HT1080 (cell line): ENCODE measurements at places on chromosomes 13 and 19. TPM values are rescaled to one million over a fixed set of nuclear protein-coding genes. Genes with fewer than 3 reads are reported as not detected.

- peak; percentile 86 for DNase-seq
Measured at GRCh38 chr13:32878163-32878562, 138.1 kb upstream of the KL start.

DNA sequence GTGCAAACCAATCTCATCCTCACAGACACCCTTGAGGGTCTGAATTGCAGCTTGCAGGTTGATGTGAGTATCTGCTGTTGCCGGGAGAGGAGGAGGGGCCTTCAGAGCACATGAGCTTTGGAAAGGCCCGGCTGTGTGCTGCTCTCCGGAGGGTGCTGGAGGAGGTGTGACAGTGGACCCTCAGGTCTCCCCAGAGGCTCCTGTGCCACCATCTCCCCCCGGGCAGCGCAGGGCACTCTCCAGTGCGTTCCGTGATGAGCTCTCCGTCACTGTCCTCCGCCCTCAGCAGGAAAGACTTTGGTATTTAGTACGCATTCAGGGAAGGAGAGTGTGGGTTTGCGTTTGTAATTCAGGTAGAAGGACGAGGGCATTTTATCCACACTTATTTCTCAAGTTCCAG lies 20.0 kb downstream of the LAMP1 start:
- DNase-seq: no peak

The MBD3L3 gene
- total RNA-seq: not detected in 2 replicates

DNA sequence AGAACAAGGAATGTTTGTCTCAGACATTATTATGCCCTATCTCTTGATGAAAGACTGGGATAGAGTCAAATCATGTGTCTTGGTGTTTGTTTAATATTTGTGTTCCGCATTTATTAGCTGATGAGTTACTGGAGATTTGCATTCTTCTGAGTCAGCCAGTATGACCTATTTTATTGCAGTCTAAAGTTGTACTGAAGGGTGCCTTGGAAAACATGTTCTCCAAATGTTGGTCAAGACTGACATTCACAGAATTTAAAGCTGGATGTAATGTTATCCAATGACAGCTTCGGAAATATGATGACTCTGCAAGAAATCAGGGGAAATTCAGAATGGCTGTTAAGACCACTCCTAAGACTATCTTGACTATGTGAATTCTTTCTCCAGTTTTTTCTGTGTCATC lies 134.0 kb downstream of the KCNRG start:
- DNase-seq: no peak

DNA sequence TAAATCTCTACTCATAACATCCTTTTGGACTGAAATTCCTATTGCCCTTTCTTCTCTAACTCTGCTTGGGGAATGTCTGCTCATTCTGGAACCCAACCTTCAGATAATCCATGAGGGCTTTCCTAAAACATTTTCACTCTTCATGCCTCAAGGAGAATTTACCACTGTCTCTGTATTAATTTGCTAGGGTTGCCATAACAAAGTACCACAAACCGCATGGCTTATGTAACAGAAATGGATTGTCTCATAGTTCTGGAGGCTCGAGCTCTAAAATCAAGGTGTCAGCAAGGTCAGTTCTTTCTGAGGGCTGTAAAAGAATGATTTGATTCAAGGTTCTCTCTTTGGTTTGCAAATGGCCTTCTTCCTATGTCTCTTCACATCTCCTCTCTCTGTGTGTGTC lies 209.7 kb downstream of the LACC1 start:
- DNase-seq: no peak

DNA sequence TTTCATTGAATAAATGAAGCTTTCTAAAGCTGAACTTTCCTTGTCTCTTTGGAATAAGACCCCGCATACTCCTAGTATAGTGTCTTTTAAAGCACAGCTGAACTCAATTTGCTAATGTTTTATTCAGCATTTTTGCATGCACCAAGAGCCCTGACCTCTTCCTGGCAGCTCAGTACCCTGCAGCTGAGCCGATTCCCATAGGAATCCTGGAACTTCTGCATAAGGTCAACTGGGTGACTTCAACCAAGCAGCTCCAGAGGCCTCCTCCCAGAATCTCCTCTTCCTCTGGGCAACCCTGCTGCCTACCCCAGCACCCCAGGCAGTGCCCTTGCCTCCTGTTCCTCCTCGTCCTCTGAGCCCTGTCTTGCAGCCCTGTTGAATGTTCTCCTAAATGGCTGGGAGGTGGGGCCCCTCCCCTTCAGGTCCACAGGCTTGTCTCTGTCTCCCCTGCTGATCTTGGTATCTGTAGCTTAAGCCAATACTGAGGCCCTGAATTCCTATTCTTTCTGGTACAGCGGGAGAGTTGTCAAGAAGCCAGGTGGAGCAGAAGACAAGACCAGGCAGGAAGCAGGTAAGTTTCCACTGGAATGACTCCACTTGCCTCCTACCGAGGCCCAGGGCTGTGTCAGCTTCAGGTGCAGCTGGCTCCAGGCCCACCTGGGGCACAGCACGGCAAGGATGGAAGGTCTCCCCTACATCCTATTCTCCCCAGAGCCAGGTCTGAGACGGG lies 23.6 kb upstream of the CCDC124 start:
- DNase-seq: no peak

GRCh38 chr19:37905946-37906868 lies at the start of gene WDR87:
TSS of gene WDR87 (minus strand) at chr19:37906594. CDS start at chr19:37898239, 8,355 bp downstream.
- no peak for DNase-seq

DNA sequence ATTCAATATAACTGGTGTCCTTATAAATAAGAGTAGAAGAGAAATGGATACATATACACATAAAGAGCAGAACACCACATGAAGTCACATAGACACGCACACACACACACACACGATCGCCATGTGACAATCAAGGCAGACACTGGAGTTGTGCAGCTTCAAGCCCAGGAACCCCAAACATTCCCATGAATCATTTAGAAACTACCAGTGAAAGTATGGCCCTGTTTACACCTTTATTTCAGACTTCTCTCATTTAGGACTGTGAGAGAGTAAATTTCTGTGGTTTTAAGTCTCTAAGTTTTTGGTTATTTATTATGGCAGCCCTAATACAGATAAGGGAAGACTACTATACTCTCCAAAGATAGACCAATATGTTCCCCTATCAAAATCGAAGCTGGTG lies 20.4 kb upstream of the TNFSF13B start:
- DNase-seq: no peak

The ZNF506 gene
- 1.8 and 2.0 TPM in 2 replicates for total RNA-seq

GRCh38 chr19:17391371-17392151 lies 2.4 kb downstream of the CCDC194 start:
- DNase-seq: no peak

- no peak for DNase-seq
Measured at GRCh38 chr13:67204764-67205163, 25.4 kb downstream of the PCDH9 start.

- DNase-seq: no peak
Measured at GRCh38 chr19:46691104-46691503, 25.8 kb downstream of the PRKD2 start.

GRCh38 chr19:7748756-7749155 lies 1.4 kb upstream of the CD209 start:
- peak; percentile 13 for DNase-seq

DNA sequence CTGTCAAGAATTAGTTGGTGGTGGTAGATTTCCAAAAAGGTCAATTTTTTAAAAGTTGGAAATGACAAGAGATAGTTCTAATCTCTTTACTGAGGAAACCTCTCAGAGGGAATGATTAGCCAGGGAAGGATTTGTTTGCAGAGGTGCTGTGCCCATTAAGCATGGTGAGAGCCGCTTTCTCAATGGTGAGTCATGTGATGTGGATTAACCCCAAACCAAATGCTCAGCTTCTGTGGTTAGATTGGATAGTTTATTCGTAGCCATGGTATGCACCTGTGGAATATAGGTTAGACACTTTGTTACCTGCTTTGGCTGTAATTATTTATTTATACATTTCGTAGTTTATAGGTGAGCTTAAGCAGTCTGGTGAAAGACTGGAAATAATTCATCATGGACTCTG lies 7.1 kb downstream of the HNRNPM start:
- peak; percentile 73 for DNase-seq

DNA sequence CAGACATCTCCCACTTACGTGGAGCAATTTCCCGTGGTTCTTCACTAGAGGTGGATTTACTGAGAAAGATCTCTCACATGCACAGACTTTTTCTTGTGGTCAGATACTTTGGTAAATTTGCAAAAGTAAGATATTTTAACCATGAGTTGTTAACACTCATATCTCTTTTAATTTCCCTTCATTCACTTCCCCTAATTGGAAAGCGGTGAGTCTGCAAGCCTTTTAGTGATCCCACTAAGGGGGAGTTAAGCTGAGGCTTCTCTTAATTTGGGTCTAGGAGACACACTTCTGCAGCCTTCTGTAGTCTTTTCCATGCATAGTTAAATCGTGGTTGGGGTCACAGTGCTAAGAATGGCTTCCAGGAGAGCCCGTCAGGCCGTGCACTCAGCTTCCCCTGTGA lies 30.7 kb upstream of the SERPINE3 start:
- no peak for DNase-seq

The USHBP1 gene
- total RNA-seq: 0.07 TPM in 1 of 2 replicates, not detected in the other

- DNase-seq: no peak
Measured at GRCh38 chr13:77715233-77715891, 17.9 kb downstream of the SLAIN1 start.
